Kidney epithelial cell (primary cell): ENCODE measurements at places on chromosomes 16 and 17. TPM values are rescaled to one million over a fixed set of nuclear protein-coding genes. Genes with fewer than 3 reads are reported as not detected.

DNA sequence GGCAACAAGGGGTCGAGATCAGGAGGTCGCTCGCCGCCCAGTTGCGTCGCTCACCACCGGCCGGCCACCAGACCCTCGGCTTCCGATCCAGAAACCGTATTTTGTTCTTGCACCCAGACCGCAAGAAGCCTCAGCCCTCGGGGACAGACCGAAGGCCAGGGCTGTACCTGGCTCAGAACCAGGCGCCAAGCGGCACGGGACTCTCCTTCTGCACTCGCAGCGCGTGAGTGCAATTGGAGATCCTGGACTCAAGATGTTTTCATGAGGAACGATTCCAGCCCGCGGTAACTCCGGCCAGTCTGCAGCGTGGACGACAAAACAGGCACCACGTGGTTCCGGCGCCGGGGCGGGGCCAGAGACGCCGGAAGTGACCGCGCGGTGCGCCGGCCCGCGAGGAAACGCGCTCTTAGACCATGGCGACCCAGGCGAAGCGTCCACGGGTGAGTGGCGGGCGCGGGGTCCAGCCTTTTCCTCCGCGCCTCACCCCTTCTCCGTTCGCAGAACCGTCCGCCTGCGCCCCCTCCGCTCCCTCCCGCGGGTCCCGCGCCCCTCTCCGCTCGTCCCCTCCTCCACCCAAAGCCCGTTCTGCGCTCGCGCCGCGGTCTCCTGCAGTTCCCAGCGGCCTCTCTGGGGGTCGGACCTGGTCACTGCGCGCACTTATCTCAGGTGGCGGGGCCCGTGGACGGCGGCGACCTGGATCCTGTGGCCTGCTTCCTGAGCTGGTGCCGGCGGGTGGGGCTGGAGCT lies at the start of gene SETD6:
Gene SETD6 (plus strand): TSS at position 393 of the 746 bp plus-strand sequence. CDS start 21 bp downstream, at position 414.
- DNase-seq = peak; percentile 62

DNA sequence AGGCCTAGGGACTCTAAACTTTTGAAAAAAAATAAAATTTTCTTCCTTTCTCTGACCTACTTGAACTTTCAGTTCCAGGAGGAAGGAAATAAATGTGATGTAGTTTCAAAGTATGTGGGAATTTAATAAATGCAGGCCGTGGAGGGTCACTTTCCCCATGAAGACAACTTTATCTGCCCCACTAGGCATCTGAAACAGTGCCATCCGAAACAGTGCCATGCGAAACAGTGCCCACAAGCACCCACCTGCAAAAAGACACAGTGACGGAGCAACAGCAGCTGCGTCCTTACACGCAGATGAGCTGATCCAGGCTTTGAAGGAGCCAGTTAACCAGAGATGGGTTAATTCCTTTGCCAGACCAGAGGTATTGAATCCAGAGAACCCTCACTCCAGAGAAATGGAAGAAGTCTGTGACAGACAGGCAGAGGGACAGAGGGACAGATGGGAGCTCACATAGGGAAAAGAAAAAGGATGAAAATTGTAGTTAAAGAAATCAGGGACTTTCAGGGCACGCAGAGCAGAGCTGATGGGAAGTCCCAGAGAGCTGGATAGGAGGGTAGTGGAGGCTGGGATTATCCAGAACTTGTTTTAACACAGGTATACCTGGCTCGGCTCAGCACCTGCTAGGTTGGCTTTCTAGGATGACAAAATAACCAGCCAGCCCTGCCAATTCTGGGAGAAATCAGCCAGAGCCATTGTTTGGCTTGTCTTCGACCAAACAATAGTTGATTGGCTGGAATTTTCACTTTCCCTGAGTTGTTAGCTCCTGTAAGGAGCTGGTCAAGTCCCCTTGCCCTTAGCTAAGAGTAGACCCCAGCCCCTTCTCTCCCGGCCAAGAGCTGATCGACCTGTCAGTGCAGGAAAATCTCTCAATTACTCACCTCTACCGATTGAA lies 17.1 kb upstream of the HOXB13 start:
- no peak for DNase-seq

GRCh38 chr16:79640513-79641360 lies 40.2 kb upstream of the MAF start:
- DNase-seq = no peak

GRCh38 chr16:53428681-53429080 lies 5.6 kb upstream of the RBL2 start:
- no peak for DNase-seq

DNA sequence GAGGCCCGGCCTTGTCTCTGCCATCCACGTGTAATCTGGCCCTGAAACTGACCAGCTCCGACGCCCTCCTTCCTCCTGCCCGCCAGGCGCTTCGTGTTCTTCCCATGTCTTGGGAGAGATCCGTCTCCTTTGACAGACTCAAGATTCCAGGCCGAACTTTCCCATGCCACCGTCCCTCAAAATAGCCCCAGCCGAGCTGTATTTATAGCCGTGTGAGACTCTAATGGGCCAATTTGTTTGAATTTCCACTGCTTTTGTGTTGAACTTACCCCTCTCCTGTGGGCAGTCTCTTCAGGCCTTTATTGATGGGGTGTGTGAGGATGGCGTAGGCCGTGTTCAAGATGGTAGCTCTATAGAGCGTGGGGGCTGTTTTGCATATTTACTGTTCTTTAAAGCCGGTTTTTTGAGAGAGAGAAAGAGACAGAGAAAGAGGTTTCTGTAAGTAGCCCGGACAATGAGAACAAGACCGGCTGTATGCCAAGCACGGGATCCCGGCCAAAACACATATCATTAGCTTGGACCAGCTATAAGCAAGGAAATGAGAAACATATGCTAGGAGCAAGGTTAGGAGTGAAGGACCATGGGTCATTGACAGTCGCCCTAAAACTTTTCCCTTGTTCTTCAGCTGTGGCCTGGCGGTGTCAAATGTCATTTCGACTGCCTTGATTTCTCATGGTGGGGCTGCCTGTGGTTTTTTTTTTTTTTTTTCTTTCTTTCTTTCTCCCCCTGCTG lies 124.5 kb upstream of the ZFHX3 start:
- no peak for DNase-seq

- DNase-seq = no peak
Observed at GRCh38 chr16:578232-578869, 8.6 kb downstream of the PIGQ start.

DNA sequence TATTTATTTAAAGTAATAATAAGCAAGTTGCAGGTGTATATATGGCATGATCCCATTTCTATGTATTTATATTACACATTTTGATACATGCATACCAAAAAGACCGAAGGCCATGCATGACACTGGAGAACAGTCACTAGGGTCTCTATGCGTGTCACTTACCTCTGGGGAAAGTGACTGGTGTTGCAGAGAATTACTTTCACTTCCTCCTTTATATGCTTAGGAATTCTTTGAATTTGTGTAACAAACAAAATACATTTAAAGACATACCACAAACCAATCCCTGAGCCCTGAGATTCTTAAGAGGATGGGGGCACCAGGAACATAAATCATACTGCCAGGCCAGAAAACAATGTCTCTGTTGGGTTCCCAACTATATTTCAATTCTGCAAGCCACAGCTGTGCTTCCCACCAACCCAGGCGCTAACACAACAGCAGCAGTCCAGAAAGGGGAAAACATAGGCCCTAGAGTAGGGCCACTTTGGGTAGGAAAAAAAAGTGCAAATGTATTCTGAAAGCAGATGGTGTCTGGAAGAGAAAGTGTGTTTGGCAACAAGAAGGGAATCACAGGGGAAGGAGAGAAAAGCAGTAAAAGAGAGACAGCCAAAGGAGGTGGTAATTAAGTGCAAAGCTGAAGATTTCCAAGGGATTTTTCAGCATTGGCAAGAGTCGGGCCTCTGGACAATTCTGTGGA lies 24.5 kb upstream of the HYDIN start:
- no peak for DNase-seq

DNA sequence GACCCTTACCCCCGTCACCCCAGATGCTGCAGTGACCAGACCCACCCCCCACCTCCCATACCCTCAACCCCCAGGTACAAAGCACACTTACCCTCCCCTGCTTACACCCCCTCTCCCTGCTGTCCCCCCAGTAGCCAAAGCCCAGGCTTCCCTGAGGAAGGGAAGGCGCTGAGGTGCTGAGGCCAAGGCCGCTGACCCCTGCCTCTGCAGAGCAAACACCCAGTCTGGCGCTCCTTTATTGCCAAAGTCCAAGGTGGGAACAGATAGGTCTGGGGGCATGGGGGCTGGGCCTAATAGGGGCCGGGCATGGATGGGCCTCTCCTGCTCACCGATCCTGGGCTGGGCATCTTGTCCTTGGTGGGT lies 683 bp downstream of the LCAT start:
- DNase-seq = no peak

GRCh38 chr17:19345067-19345460 lies 17.5 kb downstream of the B9D1 start:
- DNase-seq = no peak

GRCh38 chr17:81288715-81289114 lies 6.4 kb downstream of the SLC38A10 start:
- no peak for DNase-seq

- no peak for DNase-seq
Observed at GRCh38 chr16:69845181-69845580, 83.0 kb downstream of the WWP2 start.

- no peak for DNase-seq
Observed at GRCh38 chr17:75263055-75263454, 1.4 kb downstream of the MRPS7 start.

DNA sequence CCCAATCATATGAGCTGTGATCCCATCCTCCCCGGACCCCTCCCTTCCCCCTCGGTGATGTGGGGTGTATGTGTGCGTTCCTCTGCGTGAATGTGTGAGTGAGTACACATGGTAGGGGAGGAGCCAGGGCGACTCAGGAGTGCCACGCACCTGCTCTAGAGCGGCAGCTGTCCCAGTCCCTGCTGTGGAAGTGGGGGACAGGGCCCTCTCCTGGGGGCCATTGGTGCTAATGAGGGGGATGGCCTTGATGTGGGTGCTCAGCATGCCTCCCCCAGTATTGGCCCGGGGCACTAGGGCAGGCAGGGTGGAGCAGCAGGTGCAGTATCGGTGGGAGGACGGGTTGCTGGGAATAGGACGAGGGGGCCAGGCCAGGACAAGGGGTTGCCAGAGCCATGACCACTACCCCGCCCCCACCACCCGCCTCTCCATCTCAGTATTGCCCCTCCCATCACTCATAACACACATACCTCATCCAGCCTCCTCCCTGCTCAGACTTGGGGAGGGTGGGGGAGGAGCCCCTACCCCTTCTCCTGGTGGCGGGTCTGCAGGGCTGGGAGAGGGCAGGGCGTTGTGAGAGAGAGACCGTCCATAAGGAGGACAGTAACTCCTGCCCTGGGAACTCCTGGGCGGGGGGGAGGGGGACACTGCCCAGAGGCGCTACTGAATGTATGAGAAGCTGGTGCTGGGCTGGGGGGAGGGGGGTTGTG lies 8.5 kb downstream of the NR1D1 start:
- no peak for DNase-seq

DNA sequence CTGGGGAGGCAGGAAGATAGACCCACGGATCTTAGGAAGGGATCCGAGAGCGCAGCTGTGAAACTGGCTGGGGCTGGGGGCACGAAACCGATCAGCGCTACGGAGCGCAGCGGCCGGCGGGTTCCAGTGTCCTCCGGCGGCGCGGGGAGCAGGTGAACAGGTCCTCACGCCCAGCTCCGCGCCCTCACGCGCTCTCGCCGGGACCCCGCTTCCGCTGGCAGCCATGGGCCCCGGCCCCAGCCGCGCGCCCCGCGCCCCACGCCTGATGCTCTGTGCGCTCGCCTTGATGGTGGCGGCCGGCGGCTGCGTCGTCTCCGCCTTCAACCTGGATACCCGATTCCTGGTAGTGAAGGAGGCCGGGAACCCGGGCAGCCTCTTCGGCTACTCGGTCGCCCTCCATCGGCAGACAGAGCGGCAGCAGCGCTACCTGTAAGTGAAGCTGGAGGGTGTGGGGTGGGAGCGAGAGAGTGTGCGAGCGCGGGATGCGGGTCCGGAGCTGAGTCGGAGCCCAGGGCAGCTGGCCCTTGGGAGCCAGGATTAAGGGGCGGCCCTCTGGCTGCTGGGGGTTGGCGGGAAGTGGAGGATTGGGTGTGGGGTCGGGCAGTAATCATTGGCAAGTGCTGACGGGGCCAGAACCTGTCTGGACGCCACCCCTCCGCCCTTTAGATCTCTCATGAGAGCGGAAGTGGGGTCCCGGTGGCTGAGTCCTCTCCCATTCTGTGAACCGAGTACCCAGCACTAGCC lies 479 bp downstream of the ITGA3 start:
- DNase-seq = no peak

- DNase-seq = no peak
Observed at GRCh38 chr17:2058586-2059546, 4.0 kb downstream of the HIC1 start.

- no peak for DNase-seq
Observed at GRCh38 chr16:73921295-73921694, 375.3 kb upstream of the PSMD7 start.

- DNase-seq = no peak
Observed at GRCh38 chr17:7478276-7479212, 887 bp downstream of the ZBTB4 start.

GRCh38 chr17:76343106-76343505 lies 10.6 kb downstream of the PRPSAP1 start:
- no peak for DNase-seq

DNA sequence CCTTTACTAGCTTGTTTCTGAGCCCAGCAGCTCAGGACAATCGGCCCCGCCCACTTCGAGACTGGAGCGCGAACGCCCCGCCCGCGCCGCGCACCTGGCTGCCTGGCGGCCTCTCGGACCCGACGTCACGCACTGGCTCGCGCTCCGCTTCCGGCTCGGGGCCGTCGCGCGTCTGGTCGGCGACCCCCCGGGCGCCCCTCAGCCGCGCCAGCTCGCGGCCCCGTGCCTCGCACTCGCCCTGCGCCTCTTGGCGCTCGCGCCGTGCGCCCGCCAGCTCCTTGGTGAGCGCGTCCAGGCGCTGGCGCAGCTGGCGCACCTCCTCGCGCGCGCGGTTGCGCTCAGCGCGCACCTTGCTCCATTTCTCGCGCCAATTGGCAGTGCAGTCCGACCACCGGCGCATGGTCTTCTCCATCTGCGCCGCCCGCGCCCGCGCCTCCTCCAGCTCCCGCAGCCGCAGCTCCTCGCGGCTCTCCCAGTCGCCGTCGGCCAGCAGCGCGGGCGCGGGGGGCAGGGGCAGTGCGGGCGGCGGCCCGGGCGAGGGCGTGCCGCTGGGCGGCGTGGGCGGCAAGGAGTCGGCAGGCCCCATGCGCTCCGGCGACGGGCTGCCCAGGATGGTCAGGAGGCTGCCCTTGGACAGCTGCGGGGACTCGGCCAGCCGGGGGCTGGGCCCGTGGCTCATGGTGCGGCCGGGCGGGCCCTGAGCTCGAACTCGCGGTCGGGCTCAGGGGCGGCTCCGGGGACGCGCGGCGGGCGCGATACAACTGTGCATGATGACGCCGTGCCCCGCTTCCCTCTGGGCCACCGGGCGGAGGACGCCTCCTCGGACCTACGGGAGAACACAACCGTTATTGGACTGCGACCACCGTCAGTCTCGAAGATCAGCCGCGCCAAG lies 7.6 kb downstream of the CCDC102A start:
- DNase-seq = no peak

- no peak for DNase-seq
Observed at GRCh38 chr16:57739756-57740422, 4.3 kb downstream of the KATNB1 start.

- no peak for DNase-seq
Observed at GRCh38 chr16:86227041-86227440, 283.3 kb upstream of the FOXF1 start.

The SEPTIN12 gene
- not detected in 2 replicates for total RNA-seq

The PLA2G10 gene
- total RNA-seq = not detected in 2 replicates

The ABCA3 gene
- total RNA-seq = 32.1 and 36.3 TPM in 2 replicates

The NR1D1 gene
- total RNA-seq = 3.6 and 3.7 TPM in 2 replicates

The RNF227 gene
- 1.5 and 3.9 TPM in 2 replicates for total RNA-seq

The AGRP gene
- total RNA-seq = not detected in 2 replicates

The SCNN1B gene
- total RNA-seq = 0.38 TPM in 1 of 2 replicates, not detected in the other

The PIK3R5 gene
- 0.96 and 1.7 TPM in 2 replicates for total RNA-seq

The SOX8 gene
- 0.71 and 1.3 TPM in 2 replicates for total RNA-seq

The MAF gene
- total RNA-seq = 5.0 and 10.7 TPM in 2 replicates

The SPAG7 gene
- total RNA-seq = 74.6 and 88.7 TPM in 2 replicates

The DLG4 gene
- 6.1 and 12.9 TPM in 2 replicates for total RNA-seq

The GCGR gene
- total RNA-seq = not detected in 2 replicates
